ENCODE measurements at places on chromosomes 7 and 10. TPM values are rescaled to one million over a fixed set of nuclear protein-coding genes. Genes with fewer than 3 reads are reported as not detected.
A peak's percentile ranks its signal among the peaks of the same experiment; 100 is the strongest.

- no peak for DNase-seq
These were observed 11.5 kb downstream of the ZNF438 start for GRCh38 chr10:31020209-31020608.

GRCh38 chr7:94056796-94057207, 52.6 kb upstream of the BET1 start:
- no peak for DNase-seq

GRCh38 chr7:44173911-44174693, 15.1 kb downstream of the GCK start:
- no peak for DNase-seq

DNA sequence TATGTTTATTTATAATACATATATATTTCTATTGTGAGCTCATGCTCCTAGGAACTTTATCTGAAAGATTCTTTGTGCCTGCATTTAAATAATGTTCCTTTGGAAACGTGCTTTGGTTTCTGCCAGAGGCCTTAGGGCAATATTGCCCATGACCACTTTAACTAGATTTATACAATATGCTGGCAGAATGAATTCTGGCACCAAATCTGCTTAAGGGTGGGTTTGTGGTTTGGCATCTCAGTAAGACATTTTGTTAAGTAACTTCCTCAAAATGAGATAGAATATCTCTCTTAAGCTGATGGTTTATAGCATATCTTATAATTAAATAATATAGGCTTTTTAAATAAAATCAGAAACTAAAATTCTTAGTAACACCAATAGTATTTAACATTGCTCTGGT, 252.9 kb downstream of the RNLS start:
- no peak for DNase-seq

Gene EFCAB10
- 1.00 TPM for polyA plus RNA-seq

GRCh38 chr10:60531006-60531405, 141.3 kb upstream of the ANK3 start:
- DNase-seq = no peak

Gene DNAH11
- 1.7 TPM for polyA plus RNA-seq

Gene NANOS1
- polyA plus RNA-seq = 5.2 TPM

Gene TEX47
- polyA plus RNA-seq = not detected

GRCh38 chr10:12766223-12766622, 235.3 kb downstream of the CCDC3 start:
- DNase-seq = no peak

DNA sequence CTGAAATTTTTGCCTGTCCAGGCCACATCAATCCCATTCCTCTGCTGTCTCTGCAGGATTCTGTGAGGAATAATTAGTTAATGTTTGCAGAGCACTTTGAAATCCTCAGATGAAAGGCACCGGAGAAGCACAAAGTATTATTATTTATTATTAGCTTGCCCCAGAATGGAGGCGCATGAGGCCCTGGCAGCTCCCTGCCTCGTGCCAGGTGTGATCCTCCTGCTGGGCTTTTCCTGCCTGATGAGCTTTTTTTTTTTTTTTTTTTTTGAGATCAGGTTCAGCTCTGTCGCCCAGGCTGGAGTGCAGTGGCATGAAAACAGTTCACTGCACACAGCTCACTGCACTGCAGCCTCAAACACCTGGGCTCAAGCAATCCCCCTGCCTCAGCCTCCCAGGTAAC, 65.2 kb downstream of the TCF7L2 start:
- no peak for DNase-seq

DNA sequence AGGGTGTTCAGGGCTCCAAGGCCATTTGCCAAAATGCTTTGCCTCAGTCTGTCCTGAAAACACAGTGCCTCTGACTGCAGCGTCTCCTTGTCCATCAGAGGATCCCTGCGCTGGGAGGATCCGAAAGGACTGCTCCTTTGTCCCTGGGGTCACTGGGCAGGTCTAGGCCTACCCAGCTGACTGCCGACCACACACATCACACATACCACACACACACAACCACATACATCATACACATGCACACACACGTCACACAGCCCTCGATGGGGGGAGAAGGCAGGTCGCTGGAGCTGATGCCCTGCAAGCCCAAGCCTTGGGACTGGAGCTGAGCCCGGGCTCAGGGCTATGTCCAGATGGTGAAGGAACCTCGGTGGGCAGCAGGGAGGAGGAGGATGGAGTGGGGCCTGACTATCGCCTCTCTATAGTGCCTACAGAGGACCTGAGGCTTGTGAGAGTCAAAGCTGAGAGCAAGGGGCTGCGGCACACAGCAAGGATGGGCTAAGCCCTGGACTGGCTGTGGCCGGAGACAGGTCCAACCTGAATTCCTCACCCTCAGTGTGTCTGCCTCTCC, 29.1 kb downstream of the GPRIN2 start:
- DNase-seq = no peak

- DNase-seq = no peak
These were observed 218.1 kb upstream of the FOXP2 start for GRCh38 chr7:114196517-114196916.

- DNase-seq = no peak
These were observed 12.7 kb downstream of the ZNF438 start for GRCh38 chr10:31018962-31019361.

DNA sequence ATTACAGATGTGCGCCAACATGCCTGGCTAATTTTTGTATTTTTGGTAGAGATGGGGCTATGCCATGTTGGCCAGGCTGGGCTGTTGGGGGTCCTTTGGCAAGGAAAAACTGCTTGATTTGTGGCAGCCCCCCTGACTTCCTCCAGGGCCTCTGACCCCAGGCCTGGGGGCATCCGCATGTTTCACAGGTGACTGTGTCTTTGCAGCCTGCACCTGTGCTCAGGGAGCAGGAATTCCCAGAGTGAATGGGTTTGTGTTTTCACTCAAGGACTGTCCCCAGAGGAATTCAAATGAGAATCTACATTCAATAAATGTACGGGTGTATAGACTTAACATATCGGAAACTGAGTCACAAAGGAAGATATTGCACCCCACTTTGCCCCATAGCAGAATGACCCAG, 11.6 kb upstream of the CLIP2 start:
- no peak for DNase-seq

Gene TAS2R4
- polyA plus RNA-seq = 0.61 TPM

Gene PTF1A
- polyA plus RNA-seq = not detected

DNA sequence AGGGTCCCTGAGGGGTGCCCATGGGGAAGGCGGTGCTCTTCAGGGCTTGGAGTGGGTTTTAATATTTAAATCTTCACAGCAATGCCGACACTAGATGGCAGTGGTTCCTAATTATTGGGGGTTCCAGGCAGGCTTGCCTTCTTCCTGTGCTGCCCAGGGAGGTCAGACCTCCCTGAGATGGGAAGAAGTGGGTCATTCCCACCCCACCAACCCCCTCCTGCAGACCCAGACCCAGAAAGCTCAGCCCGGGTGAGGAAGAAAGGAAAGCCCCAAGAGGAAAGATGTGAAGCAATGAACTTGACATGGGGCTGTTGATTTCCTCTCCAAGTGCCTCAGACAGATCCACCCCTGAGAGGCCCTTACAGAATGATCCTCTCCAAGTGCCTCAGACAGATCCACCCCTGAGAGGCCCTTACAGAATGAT, 85.1 kb upstream of the LANCL2 start:
- peak; percentile 77 for DNase-seq

DNA sequence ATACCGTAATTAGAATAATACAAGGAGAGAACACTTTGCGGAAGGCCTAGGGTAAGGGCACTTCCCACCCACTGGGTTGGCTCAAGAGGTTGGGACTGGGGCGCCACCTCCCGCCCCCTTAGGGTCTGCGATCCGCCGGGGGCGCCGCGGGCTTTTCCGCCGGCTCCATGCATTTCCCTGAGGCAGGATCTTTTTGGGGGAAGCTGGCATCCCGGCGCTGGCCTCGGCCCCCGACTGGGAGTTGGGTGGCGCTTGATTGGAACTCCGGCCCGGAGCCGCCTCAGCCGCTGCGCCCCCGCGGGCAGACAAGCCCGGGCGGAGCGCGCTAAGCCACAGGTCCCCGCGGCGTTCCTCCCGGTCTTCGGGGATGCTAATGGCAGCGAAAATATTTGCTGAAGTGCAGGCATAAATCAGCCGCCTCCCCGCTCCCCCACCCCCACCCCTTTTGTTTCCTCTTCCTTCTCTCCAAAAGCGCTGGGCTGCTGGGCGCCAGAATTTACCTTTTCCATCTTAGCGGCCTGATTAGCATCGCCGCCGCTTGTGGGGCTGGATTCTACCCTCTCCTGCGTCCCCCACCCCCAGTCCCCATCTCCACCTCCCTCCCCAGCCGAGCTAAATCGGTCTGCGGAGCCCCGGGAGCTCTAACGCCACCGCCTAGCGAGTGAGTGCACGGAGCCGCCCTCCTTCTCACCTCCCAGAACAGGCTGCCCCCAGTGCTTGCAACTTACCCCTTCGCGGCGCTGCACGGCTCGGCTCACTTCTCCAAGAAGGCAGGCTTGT, 5.1 kb downstream of the UNC5B start:
- DNase-seq = no peak

DNA sequence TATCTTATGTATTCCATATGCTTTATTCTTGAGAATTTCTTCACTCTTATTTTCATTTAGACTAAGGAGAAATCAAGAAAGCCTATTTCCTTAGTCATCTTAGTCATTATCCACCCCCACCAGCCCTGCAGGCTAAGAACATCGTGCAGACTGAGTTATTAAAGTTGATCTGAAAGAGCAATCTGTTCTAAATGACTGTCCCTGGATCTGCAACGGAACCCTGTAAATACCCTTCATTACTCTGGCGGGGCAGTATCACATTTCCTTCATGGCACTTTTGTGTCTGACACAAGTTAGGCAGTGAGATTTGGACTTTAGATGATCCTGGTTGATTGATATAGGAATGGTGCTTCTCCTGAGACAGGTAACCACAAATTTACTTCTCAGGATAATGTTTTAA, 3.5 kb upstream of the MYPN start:
- no peak for DNase-seq

Gene LRRC18
- polyA plus RNA-seq = 0.07 TPM

DNA sequence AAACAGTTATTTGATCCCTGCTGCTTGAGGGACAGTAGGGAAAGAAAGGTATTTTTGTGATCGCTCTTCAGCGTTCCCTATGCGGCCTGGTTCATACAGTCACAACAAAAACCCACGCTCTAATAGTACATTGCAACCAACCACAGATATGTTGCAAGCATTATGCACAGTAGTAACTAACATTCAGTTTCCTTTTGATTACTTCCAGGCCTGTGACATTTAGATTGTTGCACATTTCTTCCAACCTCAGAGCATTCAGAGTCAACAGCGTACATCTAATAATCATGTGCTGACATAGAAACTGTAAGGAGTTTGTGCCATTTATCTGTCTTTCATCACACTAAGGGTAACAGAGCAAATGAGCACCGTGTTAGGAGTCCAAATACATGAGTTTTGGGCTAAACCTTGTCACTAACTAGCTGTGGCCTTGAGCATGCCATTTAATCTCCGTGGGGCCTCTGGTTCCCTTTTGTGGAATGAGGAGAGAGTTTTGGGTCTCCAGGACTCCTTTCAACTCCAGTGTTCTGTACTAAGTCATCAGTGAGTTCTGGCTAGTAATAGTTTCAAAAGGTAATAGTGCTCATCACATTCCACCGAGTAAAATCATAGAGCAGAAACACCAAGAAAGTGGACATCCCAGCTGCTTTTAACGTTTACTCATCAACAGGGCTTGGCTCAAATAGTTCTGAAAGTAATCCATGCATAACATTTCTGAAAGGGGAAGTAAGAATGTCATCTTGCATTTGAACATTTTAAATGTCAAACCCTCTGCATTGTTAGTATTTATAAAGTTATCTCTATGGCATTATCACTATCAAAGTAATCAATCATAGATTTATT, 99.0 kb upstream of the FZD1 start:
- peak; percentile 29 for DNase-seq

GRCh38 chr10:80976658-80977057, 439.0 kb downstream of the SH2D4B start:
- no peak for DNase-seq

GRCh38 chr7:149228831-149229471, 10.5 kb upstream of the ZNF212 start:
- DNase-seq = no peak

DNA sequence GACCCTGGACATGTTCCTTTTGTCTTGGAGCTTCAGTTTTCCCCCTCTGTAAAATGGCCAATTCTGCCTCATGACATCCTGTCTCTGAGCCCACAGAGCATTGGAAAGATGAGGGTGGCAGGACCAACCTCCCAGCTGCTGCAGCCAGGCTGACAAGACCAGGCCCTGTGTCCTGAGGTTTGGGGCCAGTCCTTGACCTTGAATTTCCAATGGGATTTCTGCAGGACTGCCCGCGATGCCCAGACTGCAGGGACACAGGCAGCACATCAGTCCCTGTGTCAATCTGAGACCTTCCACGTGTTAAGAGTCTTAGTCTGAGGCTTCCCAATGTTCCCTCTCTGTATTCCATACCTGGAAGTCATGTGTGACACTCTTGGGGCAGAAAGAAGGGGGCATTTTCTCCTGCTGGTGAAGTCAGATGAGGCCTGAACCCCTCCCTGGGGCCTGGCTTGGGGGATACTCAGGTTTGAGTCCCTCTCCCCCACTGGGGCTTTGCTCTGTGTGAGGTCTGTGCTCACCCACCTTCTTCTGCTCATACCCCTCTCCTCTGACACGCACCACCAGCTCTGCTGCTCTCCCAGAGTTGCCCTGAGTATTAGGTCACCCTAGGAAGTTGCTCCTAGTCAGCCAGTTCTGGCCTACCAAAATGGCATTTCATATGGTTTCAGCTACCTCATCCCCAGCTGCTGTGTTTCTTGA, 79.2 kb downstream of the ADCY1 start:
- no peak for DNase-seq

DNA sequence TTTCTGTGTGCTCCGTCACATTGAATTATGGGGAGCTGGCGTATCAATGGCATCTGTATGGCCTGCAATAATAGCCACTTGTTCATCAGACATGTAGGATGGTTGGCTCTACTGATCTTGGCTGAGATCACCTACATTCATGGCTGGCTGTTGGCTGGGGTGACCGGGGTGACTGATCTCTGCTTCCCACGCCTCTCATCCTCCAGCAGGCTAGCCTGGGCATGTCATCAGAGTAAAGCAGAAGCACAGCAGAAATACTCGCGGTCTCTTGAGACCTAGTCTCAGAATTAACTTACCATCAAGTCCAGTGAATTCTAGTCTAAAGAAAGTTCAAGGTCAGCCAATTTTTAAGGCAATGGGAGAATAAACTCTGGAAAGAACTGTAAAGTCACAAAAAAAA, 257.7 kb upstream of the GLI3 start:
- no peak for DNase-seq

GRCh38 chr7:81264116-81264515, 345.3 kb upstream of the SEMA3C start:
- DNase-seq = no peak

GRCh38 chr10:97585439-97585811, 1.2 kb downstream of the HOGA1 start:
- no peak for DNase-seq

Measured in muscle of arm (tissue), 14 donors.